ENCODE measurements at places on chromosomes 7 and 10.

DNA sequence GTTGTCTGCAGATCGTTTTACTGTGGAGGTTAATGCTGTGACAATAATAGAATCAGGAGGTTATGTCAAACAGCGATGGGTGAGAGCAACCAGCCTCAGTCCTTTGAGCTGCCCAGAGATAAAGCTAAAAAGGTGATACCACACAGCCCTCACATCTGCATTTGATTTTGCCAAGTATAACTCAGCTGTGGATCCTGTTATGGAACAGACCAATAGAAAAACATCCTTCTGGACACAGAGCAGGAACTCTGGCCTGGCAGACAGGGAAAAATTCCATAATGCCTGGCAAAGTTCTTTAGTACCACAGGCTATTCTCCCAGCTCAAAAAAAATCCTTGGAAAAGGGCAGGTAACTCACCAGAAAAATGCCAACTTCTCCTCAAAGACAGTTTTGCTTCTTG is 87.1 kb upstream of the PDLIM1 start:
- no peak for DNase-seq

- DNase-seq: peak; percentile 25
Observed at GRCh38 chr10:128859738-128860386, 607.2 kb upstream of the MGMT start.

DNA sequence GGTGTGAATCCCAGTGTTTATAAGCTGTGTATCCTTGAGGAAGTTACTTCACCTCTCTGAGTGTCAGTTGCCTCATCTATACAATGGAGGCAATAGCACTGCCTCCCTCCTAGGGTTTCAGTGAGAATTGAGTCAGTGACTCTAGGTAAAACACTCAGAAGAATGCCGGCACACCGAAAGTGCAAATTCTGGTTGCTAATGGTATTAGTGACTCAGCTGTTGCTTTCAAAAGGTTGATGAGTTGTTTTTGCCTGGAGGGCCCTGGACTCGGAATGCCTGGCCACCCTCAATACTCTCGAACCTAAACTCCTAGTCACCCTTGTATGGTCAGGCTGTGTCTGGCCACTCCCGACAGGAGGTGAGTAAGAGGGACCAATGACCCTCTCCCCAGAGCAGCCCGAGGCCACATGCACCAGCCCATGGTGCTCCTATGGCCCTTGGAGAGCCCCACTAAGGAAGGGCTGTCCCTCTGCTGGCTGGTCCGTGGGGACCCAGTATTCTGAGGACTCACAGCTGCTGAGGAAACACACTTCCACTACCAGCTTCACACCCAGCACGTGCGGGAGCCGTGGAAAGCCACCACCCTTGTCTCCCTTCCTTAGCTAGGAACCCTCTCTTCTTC is 60.2 kb downstream of the CALML3 start:
- peak; percentile 47 for DNase-seq

- DNase-seq: no peak
Observed at GRCh38 chr10:22365233-22365632, 19.9 kb downstream of the SPAG6 start.

DNA sequence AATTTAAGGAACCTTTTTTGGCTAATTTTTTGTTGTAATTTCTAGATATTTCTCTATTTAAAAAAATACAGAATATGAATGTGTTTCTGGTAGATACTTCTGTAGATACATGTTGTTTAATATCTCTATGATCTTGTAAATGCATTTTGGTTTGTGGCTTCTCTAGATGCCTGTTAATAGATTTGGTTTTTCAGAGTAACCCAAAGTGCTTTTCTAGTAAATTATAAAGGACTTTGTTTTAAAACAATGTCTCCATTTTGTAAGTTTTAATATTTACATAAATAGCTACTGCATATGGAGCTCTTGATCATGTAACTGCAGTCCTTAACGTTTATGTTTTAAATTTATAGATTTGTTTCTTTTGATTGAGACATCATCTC is 88.5 kb downstream of the MDFIC start:
- DNase-seq: no peak
